Activated CD4-positive, alpha-beta memory T cell treated with anti-CD3 and anti-CD28 coated beads, Interleukin-2, amount 10 ng/mL, durations not matched to agents 7 days and 5 days (primary cell): ENCODE measurements at places on chromosomes 7 and 10.

DNA sequence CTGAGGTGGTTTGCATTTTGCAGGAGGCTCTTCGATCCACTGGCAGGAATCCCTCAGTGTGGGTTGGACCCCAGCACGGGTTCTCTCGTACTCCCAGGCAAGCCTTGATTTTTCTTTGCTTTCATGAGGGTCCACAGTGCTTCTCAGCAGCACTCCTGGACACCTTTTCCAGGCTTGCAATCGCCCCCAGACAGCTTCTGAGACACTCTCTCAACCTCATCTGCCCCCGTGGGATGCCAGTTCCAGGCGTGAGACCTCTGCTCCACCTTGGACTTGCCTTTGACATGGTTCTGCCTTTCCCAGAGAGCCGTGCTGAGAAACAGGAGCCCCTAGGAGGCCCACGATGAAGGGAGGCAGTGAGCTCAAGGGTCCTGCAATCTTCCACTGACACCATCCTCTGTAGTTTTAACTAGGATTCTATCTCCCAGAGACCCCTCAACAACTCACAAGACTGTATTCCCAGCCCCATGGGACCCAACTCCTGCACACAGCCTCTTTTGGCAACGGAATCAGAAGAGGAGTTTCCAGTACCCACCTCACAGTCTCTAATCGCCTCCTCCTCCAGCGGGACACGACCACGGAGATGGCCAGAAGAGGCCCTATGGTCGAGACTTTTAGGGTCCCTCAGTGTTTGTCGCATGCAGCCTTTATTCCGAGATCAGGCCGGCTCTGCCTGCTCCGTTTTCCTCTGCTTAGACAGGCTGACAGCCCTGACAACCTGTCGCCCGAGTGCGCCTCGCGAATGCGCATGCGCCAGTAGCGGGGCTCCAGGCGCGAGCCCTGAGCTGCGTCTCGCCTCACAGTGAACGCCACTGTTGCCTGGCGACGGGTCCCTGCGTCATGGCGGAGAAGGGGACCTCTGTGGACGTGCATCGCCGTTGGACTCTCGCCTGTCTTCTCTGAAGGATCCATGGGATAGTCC lies 26.0 kb upstream of the ZNF273 start:
- peak; percentile 49 for DNase-seq
- H3K4me1 ChIP-seq = no peaks in the 10 kb centered on the region
- peak overlapping the region; percentile 13 for H3K4me3 ChIP-seq
- H3K27me3 ChIP-seq = peaks cover 2% of the 10 kb centered on the region

GRCh38 chr10:132451506-132452215 lies 54.7 kb downstream of the PWWP2B start:
- peaks cover 31% of the 10 kb centered on the region for H3K4me1 ChIP-seq
- DNase-seq = no peak
- H3K27me3 ChIP-seq = no peaks in the 10 kb centered on the region
- H3K4me3 ChIP-seq = no peak overlapping the region

GRCh38 chr10:114100848-114101741 lies 57.4 kb downstream of the ADRB1 start:
- H3K27ac ChIP-seq = no peak overlapping the region
- peaks cover 38% of the 10 kb centered on the region for H3K27me3 ChIP-seq

DNA sequence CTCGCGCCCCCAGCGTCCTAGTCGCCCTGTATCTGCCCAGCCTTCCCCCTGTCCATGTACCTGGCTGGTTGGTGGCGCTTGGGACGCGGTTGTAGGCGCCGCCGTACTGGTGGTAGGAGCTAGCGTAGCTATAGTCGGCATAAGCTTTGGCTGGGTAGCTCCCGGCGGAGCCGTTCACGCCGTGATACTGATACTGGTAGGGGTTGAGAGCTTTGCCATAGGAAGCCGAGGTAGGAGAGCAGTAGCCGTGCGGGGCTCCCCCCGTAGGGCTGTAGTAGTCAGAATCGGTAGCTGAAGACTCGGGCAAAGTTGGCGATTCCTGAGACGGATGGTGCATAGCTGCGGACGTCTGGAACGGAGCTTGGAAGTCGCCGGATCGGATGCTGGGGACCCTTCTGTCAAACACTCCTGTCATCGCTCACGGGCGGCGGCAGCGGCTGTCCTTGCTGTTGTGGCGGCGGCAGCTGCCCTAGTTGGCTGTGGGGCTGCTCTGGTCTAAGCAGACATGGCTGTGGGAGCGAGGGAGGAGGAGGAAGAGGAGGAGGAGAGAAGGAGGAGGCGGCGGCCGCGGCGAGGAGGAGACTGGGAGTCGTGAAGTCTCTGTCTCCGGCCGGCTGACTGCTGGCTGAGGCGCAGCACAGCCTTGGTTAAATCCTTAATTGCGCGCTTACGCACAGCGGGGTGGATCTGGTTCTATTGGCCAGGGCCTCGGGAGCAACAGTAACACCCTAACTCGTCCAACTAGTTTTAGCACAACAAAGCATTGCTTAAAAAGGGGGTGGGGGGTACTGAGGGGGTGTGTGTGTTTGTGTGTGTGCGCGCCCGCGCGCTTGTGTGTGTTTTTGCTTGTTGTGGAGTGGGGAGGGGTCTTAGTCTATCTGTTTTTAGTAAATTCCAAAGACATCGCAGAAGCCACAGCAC lies at the start of gene DLX5:
Gene DLX5, minus strand, starts transcription at position 623 of the 921 bp plus-strand sequence. Its CDS starts 208 bp downstream, at position 415.
- H3K27me3 ChIP-seq = peaks cover 83% of the 10 kb centered on the region
- H3K36me3 ChIP-seq = peaks cover 13% of the 10 kb centered on the region
- H3K4me1 ChIP-seq = peaks cover 22% of the 10 kb centered on the region

- no peak for DNase-seq
- no peaks in the 10 kb centered on the region for H3K36me3 ChIP-seq
- no peak overlapping the region for H3K27ac ChIP-seq
Measured at GRCh38 chr10:33674491-33674890, 340.0 kb upstream of the NRP1 start.

DNA sequence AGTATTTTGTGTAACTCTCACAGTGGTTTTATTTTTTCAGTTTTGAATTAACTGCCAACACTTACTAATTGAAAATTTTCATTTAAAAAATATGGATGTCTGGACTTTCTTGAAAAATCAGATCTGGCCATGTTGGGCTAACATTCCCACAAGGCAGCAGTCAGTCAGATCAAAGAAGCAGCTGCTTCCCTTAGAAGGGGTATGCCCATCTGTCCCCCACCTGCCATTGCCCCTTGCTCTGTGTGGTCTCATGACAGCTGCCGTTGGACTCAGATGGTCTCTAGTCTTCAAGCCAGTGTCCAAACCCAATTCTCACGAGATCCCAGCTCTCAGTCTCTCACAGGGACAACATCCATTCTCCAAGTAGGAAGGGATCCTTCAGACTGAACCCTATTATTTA lies 212.1 kb upstream of the GHITM start:
- no peak overlapping the region for H3K27ac ChIP-seq
- H3K4me1 ChIP-seq = no peaks in the 10 kb centered on the region
- peaks cover 6% of the 10 kb centered on the region for H3K27me3 ChIP-seq
- H3K4me3 ChIP-seq = no peak overlapping the region
- H3K36me3 ChIP-seq = no peaks in the 10 kb centered on the region
- DNase-seq = no peak

DNA sequence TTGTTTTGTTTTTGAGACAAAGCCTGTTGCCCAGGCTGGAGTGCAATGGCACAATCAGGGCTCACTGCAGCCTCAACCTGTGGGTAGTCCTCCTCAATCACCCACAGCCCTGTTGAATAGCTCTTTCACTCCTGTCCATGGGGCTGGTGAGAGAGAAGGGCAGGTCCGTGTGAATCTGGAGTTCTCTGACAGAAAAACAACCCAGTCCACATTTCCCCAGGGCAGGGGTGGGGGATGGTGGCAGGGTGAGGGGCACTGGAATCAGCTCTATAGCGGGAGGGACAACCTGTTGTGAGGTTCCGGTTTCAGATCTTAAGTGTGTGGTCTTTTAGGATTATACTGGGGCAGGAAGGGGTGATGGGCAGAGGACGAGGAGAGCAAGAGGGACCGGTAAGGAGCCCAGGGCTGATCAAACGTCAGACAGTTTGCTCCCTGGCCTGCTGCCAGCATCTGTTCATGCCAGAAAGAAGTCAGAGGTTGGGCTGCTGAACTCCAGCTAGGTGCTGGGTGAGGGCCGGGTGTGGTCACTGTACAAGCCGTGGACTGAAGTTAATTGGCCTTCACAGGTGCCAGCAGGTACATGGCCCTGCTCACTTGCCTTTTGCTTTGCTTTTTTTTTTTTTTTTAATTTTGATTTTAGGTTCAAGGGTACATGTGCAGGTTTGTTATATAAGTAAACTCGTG lies 33.2 kb upstream of the MKRN1 start:
- H3K4me3 ChIP-seq = no peak overlapping the region
- H3K27me3 ChIP-seq = peaks cover 4% of the 10 kb centered on the region
- H3K27ac ChIP-seq = no peak overlapping the region

- H3K36me3 ChIP-seq = peaks cover 46% of the 10 kb centered on the region
- no peak overlapping the region for H3K27ac ChIP-seq
- no peak for DNase-seq
- H3K27me3 ChIP-seq = no peaks in the 10 kb centered on the region
- no peaks in the 10 kb centered on the region for H3K4me1 ChIP-seq
- no peak overlapping the region for H3K4me3 ChIP-seq
Measured at GRCh38 chr10:119149157-119149556, 16.4 kb downstream of the SFXN4 start.
